ENCODE measurements at places on chromosomes 16 and 17.

DNA sequence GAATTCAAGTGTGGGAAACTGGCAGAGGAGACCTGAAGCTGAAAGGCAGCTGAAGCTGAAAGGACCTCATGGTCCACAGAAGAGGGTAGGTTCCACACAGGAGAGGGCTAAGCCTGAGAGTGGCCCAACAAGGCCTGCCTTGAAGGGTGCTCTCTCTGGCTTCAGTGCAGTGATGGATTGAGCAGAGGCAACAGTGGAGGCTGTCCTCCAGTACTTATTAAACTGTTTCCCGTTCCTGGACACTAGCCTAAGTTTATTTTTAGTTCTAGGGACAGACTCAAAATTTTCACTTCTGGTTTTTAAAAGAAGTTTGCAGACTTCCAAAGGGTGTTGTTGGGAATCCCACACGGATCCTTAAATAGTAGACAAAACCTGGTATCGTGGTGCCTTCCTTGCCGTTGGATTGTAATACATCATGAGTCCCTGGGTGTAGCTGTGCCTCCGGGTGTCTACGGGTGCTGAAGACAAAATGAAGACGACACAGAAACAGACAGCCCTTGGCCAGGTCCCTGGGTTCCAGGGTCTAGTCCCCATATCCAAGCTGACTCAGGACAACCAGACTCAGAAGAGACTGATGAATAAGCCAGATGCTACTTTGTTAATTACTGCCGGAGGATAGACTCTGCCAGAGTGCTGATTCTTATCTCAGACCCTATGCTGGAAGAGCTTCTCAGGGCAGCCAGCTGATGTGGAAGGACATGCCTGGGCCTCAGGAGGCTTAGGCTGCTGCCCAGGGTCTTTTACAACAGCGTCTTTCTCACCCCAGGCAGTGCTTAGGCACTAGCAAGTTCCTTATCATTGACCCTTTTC, 7.1 kb upstream of the CMTM4 start:
- no peak for DNase-seq

GRCh38 chr17:71115669-71115972, 946.3 kb downstream of the KCNJ2 start:
- no peak for DNase-seq

DNA sequence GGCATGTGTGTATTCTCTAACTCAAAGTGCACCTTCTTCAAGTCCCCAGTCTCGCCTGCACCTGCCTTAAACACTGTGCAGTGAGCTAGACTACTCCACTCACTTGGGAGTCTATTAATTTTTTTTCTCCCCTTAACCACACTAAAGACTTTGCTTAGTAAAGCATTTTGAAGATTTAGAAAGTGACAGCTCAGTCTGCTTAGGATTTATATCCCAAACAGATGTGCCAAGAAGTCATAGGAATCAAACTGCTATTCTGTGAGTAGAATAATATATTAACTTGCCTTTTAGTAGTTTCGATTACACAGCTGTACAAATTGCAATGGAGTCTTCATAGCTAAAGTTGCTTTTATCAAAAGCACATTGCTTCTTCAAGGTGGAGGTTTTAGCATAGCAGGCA, 47.2 kb upstream of the MED13 start:
- no peak for DNase-seq

DNA sequence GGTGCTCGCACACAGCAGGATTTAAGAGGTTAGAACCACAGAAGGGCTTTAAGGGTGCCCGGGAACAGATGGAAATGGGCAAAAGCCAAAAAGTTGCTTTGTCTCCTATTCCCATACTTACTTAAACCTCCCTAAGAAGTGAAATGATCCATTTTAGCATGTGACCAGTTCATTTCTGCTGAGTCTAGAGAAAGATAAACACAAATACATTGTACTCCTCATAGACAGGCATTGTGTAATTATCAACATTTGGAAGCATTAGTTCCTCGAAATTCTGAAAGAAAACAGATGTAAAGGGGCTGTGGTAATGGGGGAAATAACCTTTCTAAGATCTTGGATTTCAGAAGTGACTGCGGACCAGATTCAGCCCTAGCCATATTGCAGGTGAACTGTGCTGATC, 178.3 kb downstream of the CYB561 start:
- no peak for DNase-seq

DNA sequence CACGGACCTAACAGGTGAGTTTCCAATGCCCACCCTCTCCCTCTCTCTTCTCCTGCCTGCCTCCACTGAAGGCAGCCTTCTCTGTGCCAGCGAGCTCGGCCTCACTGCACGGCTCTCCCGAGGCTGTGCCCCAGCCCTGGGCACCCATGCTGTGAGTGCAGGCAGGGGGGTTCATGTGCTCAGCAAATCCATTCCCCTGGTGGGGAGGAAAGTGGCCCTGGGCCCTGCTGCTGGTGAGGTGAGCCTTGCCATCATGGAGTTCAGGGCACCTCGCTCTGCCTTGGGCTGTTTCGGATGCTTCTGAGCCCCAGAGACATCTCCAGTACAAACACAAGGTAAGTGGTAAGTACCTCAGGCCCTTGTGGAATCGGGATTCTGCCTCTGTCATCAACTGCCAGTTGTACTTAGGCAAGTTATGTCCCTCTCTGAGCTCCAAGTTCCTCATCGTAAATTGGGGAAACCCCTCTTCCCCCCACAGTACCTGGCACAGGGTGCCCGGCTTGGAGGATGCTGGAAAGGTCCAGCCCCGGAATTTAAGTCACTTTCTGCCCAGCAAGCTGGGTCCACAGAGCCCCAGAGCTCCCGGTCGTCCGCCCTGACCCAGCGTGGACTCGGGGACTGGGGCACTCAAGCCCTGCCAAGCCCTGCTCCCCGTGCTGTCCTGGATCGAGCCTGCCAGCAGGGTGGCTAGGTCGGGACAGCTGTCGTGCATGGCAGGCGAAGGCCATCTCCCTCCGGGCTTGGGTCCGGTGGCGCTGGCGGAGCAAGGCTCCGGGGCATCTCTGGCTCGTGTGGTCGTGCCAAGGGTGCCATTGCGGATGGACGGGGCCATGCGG, 684 bp upstream of the NUDT16L1 start:
- peak; percentile 18 for DNase-seq

- no peak for DNase-seq
These were observed 21.7 kb downstream of the IL4R start for GRCh38 chr16:27335349-27336053.

DNA sequence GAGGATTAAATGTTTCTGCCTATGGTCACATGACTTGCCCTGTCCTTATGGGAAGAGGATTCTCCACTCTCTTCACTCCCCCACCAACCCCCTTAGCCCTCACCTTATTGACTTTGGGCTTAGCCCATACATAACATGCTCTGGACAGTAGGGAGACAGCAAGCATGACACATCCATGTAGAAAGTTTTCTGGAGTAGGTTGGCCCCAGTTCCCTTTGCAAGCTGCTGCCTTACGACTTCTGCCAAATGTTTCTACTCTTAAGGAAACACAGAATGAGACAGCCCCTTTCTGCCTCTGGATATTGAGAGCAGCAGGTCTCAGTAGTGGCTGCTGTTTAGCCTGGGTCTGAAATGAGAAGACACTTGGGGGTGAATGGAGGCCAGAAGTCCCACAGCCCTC, 282.2 kb downstream of the MAP2K6 start:
- DNase-seq = no peak

DNA sequence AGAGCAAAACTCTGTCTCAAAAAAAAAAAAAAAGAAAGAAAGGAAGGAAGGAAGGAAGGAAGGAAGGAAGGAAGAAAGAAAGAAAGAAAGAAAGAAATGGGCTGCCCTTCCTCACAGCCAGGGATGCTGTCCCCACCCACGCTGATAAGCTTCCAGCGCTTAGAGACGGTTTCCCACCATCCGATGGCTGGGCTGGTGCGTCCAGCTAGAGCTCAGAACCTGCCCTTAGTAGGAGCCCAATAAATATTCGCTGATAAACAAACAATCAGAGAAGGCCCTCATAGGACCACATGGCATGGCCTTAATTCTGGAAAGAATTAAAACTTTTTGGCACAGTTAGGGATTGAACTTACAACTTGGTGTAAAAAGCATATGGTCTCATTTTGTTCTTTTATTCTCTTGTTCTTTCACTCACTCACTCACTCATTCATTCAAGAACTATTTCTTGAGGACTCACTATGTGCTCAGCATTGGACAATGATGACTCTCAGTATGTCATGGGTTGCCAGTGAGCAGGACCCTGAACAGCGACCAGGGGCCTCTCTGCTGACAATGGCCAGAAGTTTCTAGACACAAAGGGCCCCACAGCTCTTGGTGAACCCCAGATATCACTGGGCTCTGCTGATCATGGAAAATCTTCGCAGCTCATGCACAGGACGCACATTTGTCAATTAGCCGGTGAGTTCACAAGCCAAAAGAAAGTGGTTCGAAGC, 32.5 kb upstream of the TNRC6C start:
- no peak for DNase-seq

- no peak for DNase-seq
These were observed 47.2 kb upstream of the CLEC18A start for GRCh38 chr16:69903865-69904415.

- no peak for DNase-seq
These were observed 711 bp downstream of the ALYREF start for GRCh38 chr17:81890447-81891302.

DNA sequence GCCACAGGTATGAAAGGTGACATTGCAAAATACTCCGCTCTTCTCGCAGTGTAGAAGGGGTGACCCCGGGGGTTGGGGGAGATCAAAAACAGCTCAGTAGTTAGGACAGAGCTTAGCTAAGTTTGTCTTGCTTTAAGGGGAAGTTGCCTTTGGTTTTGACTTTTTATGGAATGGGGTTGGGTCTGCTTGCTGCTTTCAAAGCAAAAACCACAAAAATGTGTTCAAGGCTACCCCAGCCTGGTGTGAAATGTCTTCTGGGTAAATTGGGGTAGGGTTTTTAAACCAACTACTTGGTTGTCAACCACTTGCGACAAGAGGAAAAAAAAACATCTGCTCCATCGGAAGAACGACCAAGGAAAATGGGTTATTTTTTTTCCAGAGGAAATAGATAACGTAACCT, 6.2 kb downstream of the FUS start:
- DNase-seq = no peak

GRCh38 chr16:15398618-15399316, 3.2 kb downstream of the MPV17L start:
- DNase-seq = no peak

DNA sequence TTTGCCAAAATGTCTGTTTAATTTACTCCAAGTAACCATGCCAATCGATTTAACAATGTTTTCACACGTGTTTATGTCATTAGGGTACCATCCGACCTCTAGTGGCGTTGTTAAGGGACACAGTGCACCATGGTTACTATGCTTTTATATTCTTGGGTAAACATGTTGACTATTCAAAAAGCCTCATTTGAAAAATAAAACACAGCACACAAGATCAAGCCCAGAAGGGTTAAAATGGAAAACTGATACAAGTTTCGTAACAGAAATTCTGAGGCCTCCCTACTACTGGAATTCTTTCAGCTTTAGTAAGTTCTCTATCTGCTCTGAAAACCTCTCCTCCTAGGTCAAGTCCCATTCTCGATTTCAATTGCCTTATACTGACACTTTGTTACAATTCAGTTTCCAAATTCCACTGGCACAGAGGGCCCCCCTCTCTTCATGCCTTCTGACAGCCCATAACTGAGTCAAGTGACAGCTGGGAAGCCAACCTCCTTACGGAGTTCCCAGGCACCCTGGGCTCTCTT, 2.1 kb downstream of the CFAP20 start:
- no peak for DNase-seq

DNA sequence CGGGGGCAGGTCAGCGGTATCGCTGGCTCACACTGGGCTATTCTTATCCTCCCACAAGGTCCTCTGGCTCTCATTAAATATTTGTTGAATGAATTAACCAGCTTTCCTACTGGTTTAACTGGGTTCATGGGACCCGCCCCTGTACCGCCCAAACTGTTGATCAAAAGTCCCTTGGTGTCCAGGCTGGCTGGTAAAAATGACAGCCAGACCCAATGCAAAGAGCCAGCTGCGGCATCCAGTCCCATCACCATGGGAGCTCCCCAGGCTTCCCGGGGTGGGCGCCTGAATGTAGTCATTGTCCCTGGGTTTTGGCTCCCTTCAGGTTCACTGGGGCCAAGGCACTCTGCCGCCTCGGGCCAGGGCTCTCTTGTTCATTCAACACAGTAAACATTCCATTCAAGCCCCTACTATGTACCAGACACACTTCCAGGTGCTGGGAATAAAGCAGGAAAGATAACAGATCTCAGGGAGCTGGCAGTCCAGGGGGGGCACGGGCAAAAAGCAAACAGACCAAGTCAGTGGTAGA, 11.7 kb upstream of the ATP2C2 start:
- DNase-seq = no peak

GRCh38 chr17:21019976-21020586, 22.7 kb downstream of the USP22 start:
- peak; percentile 31 for DNase-seq

- DNase-seq = no peak
These were observed 2.9 kb downstream of the ARMC5 start for GRCh38 chr16:31461921-31462804.

DNA sequence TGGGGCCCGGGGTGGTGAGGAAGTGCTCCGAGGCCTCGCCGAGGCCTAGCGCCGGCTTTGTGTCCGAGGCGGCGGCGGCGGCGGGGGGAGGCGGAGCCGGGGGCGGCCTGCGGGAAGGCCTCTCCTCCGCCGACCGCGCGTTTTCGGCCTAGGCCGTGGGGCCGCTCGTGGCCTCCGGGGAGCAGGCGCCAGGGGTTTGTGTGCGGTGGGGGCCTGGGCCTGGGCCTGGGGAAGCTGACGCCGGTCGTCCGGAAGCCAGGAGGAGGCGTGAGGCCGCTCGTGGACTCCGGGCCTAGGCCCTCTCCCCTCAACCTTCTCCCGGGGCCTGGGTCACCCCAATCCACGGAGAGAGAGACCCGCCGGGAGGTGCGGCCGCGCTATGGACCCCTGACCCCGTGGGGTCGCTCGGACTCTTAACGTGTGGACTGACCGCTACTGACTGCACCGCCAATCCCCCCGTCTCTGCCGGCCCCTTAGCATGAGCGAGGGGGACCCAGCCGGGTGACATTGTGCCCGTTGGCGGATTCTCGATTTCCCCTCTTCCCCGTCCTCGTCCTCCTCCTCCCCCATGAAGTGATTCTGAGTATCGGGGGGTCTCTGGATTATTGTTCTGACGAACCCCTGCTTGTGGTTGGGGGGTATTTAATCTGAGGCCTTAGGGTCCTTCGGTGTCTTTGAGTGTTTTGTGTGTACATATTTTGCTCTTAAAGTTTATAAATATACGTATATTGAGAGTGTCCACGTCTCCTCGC, 660 bp downstream of the RBBP6 start:
- peak; percentile 36 for DNase-seq

All from T-helper 9 cell (primary cell).